ENCODE measurements at places on chromosomes 2 and 18.

- DNase-seq: no peak
- no peaks in the 10 kb centered on the region for H3K4me1 ChIP-seq
- H3K36me3 ChIP-seq: no peaks in the 10 kb centered on the region
- no peak overlapping the region for H3K27ac ChIP-seq
- H3K4me3 ChIP-seq: no peak overlapping the region
- no peaks in the 10 kb centered on the region for H3K27me3 ChIP-seq
Measured at GRCh38 chr2:4597400-4597799, 894.0 kb downstream of the DCDC2C start.

DNA sequence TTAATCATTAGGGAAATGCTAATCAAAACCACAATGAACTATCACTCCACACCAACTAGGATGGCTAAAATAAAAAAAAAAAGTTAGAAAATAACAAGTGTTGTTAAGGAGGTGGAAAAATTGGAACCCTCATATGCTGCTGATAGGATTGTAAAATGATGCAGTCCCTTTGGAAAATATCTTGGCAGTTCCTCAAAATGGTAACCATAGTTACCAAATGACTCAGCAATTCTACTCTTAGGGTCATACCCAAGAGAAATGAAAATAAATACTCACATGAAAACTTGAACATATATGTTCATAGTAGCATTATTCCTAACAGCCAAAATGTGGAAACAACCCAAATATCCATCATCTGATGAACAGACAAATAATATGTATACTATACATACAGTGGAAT lies 15.7 kb upstream of the ACVR2A start:
- no peaks in the 10 kb centered on the region for H3K36me3 ChIP-seq
- H3K4me1 ChIP-seq: no peaks in the 10 kb centered on the region
- DNase-seq: no peak
- no peak overlapping the region for H3K27ac ChIP-seq
- no peak overlapping the region for H3K4me3 ChIP-seq

- H3K36me3 ChIP-seq: no peaks in the 10 kb centered on the region
- peaks cover 7% of the 10 kb centered on the region for H3K4me1 ChIP-seq
Measured at GRCh38 chr2:58862244-58862643, 621.1 kb upstream of the FANCL start.

- no peak for DNase-seq
- H3K36me3 ChIP-seq: no peaks in the 10 kb centered on the region
- no peaks in the 10 kb centered on the region for H3K4me1 ChIP-seq
- no peak overlapping the region for H3K4me3 ChIP-seq
Measured at GRCh38 chr2:44273076-44273475, 2.2 kb upstream of the SLC3A1 start.

DNA sequence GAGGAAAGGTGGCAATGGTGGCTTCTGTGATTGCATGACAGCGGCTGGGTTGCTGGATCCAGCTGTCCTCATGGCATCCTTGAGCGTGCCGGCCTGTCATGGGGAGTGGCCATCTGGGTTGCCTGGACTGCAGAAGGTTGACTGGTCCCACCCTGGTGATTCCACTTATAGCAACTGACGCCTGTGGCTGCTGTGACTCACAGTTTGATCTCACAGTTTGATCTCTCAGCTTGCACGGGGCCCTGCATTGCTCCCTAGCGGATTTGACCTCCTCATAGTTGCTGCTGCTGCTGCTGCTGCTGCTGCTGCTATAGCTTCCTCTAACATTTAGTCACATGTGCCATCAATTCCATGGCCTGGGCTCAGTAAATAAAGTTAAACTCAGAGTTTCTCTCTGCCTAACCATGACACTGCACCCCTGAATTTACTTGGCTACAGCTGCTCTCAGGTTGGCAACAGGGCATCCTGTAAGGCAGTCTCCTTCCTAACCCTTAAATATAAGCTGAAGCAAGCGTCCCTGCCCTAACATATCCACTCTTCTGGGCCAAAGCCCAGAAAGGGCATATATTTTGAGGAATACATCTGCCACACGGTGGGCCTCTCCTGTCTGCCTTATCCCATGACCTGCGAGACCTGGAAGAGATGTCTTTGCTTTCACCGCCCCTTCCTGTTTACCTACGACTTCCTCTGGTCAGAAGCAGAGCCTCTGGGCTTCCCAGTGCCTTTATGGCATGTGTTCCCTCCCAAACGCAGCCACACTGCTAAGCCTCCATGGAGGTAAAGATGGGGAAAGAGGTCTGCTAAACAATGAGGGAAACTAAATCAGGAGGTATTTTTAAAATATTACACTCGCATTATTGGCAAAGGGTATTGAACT lies 37.8 kb upstream of the CCDC150 start:
- peaks cover 3% of the 10 kb centered on the region for H3K4me1 ChIP-seq
- H3K27me3 ChIP-seq: no peaks in the 10 kb centered on the region
- no peaks in the 10 kb centered on the region for H3K36me3 ChIP-seq
- no peak overlapping the region for H3K4me3 ChIP-seq
- peak; percentile 52 for DNase-seq

DNA sequence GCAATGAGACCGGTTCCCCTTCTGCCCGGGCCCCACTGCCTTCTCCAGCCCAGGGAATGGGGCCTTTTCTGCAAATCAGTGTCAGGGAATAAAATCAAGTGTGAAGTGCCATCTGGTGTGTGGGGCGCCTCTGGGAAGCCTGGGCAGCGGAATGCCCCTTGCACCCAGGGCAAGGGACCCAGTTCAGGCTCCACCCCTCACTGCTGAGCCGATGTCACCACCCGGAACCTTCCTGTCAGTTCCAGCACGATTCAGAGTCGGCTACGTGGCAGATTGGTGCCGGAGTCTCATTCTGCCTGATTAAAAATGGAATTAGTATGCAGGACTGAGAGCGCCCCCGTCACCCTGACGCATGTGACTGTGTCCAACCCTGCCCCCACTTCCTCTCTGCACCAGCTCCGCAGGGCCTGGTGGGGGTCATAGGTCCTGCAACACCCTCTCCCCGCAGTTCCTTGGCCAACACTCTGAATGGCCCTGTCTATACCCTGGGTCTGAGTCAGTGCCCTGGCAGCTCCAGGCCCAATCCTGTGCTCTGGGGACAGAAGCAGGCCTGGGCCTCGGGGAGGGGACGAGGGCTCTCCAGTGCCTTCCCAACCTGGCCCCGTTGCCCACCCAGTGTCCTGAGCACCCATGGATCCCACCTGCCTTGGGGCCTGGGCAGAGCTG lies 8.2 kb upstream of the ALPI start:
- no peak overlapping the region for H3K27ac ChIP-seq
- H3K36me3 ChIP-seq: no peaks in the 10 kb centered on the region
- no peak overlapping the region for H3K4me3 ChIP-seq
- H3K4me1 ChIP-seq: no peaks in the 10 kb centered on the region

- H3K27ac ChIP-seq: peak overlapping the region; percentile 59
- DNase-seq: peak; percentile 96
- H3K4me1 ChIP-seq: no peaks in the 10 kb centered on the region
- H3K4me3 ChIP-seq: no peak overlapping the region
Measured at GRCh38 chr2:37561615-37562569, 109.5 kb downstream of the CDC42EP3 start.

DNA sequence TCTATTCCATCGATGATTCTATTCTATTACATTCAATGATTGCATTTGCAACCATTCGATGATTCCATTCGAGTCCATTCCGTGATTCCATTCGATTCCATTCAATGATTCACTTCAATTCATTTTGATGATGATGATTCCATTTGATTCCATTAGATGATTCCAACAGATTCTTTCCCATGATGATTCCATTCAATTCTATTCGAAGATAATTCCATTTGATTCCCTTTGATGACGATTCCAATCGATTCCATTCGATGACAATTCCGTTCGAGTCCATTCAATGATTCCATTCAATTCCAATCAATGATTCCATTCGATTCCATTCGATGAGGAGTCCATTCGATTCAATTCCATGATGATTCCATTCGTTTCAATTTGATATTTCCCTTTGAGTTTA lies 1088.8 kb downstream of the RPIA start:
- no peaks in the 10 kb centered on the region for H3K4me1 ChIP-seq
- H3K4me3 ChIP-seq: no peak overlapping the region
- no peaks in the 10 kb centered on the region for H3K36me3 ChIP-seq
- no peaks in the 10 kb centered on the region for H3K27me3 ChIP-seq
- no peak overlapping the region for H3K27ac ChIP-seq

Measured in mesendoderm (in vitro differentiated cells).